ENCODE measurements at places on chromosomes 2 and 18. TPM values are rescaled to one million over a fixed set of nuclear protein-coding genes. Genes with fewer than 3 reads are reported as not detected.

GRCh38 chr18:23032030-23032582, 99.0 kb downstream of the RBBP8 start:
- DNase-seq: no peak

DNA sequence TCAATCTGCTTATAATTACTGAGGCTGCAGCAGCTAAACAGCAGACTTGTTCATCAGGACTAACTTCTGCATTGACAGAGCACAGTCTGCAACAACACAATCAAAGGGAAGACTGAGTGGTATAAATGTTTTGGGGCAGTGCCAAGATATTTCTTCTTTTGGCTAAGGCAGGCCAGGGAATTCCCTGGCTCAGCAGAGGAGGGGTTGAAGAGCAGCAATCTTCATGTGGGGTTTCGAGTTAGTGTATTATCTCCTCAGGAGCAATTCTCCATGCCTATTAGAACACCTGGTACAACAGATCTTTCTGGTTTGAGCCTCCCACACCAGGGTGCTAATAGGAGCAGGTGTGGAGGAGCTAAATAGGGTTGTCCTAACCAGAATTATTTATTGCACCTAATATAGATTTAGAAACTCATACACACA, 103.0 kb upstream of the STK17B start:
- DNase-seq: no peak

The AAK1 gene
- total RNA-seq: 283 TPM

The PAIP2B gene
- 10.1 TPM for total RNA-seq

- DNase-seq: no peak
These were observed 37.2 kb upstream of the BIN1 start for GRCh38 chr2:127143841-127144782.

The RNF138 gene
- 96.0 TPM for total RNA-seq

GRCh38 chr2:240639566-240639965, 14.3 kb downstream of the GPR35 start:
- no peak for DNase-seq

DNA sequence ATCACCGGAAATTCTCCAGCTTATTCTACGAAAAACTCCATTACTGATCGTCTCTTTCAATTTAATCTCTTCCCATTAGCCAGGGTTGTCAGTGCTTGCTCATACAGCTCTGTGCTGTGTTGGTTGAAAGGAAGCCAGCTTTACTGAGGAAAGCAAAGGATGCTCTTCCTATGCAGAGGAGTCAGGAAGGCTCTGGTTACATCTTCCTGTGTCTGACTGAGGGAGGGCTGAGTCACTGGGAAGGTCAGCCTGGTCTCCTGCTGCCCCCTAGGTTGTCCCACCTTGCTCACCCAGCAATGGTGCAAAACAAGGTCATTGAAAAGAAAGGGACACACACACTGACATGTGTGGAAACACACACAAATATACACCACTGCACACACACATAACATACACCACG, 975.6 kb downstream of the DCDC2C start:
- no peak for DNase-seq

DNA sequence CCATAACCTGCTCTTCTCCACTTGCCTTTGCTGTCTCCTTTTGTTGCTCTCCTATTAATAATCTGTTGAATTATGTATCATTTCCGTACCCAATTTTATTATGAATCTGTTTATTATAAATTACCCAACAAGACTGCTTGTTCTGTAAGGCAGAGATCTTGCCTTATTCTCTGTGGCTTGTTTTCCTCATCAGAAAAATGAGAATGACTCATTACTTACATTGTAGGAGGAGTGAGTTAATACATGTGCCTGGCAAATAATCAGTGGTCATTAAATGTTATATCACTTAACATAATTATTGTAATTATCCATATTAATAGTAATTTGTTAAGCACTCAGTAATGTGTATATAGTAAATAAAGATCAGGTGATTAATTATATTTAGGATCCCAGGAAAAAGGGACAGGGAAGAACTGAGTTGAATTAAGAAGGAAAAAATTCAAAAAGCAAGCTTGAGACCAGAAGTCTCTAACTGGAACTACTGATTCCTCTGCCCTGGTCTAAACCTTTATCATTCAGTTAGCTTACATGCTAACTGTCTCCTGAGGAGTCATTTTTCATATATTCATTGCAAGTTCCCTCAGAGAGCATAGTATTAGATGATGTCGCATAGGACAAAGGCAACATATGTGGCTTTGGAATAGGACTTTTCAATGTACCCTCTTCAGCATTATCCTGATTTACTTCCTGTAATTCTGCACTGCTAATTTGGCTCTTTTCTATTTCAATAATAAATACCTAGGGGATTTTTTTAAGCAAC, 335.7 kb downstream of the GALNT13 start:
- DNase-seq: no peak

DNA sequence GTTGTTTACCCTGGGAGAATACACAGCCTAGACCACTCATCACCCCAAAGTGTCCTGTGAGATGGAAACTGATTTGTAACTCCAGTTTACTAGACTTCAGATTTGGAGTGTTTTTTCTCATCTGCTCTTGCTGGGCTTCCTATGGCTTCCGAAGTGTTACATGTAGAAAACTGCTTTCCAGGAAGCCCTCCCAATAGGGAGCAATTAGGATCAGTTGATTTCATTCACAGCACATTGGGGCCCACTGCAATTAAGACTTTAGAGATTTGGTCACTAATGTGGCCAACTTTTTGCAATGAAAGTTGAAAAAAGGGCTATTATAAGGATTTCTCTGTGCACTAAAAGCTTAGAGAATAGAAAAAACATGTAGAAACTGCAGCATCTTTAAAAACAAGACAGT, 656.6 kb upstream of the CHAC2 start:
- no peak for DNase-seq

The MALT1 gene
- 54.5 TPM for total RNA-seq

GRCh38 chr2:162226836-162227235, 16.4 kb downstream of the FAP start:
- no peak for DNase-seq

GRCh38 chr2:130808482-130809268, 28.0 kb upstream of the ARHGEF4 start:
- no peak for DNase-seq

The CCDC148 gene
- total RNA-seq: not detected

- DNase-seq: no peak
These were observed 245.3 kb downstream of the STK39 start for GRCh38 chr2:168002021-168002553.

GRCh38 chr18:26574958-26575864, 26.9 kb upstream of the KCTD1 start:
- DNase-seq: no peak

- no peak for DNase-seq
These were observed 164.1 kb downstream of the GLI2 start for GRCh38 chr2:120899771-120900170.

GRCh38 chr18:5817816-5818215, 77.5 kb downstream of the TMEM200C start:
- no peak for DNase-seq

DNA sequence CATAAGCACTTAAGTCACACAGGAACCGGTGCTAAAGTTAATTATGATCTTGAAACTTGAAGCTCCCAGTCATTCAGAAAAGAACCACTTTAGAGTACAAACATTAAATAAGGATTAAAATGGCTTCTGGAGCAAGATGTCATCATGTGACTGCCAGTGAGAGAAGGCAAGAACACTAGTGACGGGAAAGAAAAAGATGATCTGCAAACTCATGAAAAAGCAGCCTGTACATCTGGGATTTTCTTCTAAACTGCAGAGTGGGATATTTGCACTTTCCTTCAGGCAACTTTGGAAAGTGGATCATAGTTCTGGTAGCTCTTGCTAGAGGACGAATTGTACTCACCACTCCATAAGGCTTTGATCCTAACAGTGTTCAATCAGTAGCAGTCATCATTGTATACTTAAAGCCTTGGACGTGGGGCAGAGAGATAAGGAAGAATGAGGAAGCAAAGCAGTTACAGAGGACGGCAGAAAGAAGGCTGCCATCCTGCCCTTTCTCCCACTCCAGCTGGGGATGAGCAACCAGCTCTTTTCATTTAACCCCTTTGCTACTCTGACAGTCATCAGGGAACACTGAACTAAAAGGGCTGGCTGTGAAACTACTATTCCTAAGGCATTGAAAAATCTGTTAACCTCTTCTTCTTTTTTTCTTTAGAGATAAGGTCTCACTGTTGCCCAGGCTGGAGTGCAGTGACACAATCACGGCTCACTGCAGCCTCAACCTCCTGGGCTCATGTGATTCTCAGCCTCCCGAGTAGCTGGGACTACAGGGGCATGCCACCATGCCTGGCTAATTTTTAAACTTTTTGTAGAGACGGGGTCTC, 18.1 kb downstream of the ABHD3 start:
- DNase-seq: no peak

The IL1RL2 gene
- total RNA-seq: not detected

GRCh38 chr2:8606226-8606625, 75.6 kb upstream of the ID2 start:
- no peak for DNase-seq

The PLEKHA3 gene
- total RNA-seq: 28.9 TPM

- DNase-seq: no peak
These were observed 63.5 kb downstream of the HDAC4 start for GRCh38 chr2:239337122-239337876.

The PDE1A gene
- not detected for total RNA-seq

DNA sequence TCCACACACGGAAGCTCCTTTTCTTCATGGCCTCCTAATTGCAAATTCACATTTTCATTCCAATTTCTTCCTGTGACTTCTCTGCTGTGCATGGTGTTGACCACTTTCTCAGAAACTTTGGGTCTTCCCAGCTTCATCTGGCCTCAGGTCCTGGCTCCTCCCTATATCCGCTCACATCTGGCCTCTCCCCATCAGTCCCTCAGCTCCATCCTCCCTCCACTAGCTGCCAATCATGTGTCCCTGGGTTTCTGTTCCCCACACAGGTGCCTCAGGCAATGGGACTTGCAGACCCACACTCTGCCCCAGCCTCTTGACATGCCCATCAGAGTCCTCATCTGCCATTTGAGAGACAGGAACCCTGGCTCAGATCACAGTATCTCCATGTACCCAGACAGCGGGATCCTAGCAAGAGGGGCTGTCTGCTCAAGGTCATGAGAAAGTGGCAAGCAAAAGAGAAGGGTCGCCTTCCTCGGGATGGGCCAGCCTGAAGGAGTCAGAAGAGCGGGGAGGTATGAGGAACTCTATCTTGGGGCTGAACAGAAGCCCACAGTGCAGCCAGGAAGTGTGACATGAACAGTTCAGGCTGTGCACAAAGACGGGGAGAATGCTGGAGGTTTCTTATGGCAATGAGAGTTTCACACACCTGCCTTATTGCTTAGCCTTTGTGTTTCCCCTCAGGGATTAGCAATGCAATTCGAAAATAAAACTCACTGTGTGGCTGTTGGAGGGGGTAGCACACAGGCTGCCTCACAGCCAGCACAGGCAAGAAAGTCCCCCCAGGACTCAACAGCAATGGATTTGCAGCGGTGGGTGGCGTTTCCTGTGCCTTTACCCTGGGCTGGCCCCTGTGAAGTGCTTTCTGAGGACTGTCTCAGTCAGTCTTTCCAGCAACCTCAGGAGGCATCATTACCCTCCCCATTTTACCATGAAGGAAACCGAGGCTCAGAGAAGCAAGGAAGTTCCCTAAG, 69.5 kb downstream of the COPS8 start:
- DNase-seq: no peak

DNA sequence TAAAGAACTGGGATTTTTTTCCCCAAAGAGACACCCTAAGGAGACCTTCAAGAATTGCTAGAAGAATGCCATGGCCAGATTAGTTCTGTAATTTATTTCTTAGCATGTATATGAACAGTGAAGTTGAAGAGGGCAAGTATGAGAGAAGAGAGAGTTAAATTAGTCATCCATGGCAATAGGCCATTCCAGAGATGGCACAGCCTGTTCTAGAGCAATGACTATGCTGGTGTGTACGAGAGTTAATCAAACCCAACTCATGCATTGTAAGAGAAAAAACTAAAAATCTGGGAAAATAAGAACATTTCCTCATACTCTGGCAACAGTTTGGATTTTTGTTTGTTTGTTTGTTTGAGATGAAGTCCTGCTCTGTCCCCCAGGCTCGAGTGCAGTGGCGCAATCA, 112.1 kb upstream of the PIK3C3 start:
- DNase-seq: no peak

GRCh38 chr2:66478731-66479316, 43.9 kb downstream of the MEIS1 start:
- DNase-seq: no peak

DNA sequence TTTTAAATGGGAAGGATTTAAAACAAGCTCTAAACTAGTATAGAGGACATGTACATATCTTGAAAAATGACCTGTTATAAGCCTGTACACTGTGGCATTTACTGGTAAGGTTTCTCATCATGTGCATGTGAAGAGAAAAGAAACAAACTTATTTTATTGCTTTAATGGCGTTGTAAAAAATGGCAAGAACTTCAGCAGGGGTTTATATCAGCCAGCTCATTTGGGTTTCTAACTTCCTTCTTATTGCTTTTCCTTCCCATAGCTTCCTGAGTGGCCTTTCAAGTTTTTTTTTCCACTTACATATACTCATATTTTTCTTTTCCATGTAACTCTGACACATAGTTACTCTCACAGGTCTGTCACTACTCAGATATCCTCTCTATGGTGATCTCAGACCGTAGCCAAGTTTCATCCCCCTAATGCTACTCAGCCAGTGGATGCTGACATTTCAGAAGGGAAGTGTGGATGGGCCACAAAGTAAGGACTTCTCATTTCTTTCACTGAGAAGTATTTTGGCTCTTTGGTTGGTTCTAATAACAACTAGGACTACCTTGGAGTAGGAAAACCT, 198.2 kb downstream of the PARD3B start:
- DNase-seq: no peak

GRCh38 chr2:120298173-120298835, 45.7 kb downstream of the RALB start:
- no peak for DNase-seq

DNA sequence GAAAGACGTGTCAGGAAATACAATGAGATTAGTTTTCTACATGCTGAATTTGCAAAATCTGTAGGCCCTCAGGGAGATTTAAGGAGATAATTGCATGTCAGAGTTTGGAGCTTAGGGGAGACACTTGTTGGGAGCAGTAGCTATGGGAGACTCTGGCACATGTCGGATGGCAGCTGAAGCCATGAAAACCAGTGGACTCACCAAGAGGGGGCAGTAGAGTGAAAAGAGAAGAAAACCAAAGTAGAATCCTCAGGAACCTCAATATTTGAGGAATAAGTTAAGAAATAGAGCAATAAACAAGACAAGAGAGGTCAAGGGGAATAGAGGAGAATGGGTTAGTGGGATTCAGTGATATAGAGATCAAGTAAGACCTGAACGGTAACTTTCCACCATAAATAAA, 24.8 kb downstream of the RUFY4 start:
- no peak for DNase-seq

The RMDN2 gene
- 4.6 TPM for total RNA-seq

The ERBB4 gene
- not detected for total RNA-seq

GRCh38 chr2:109482361-109482861, 131.4 kb downstream of the SEPTIN10 start:
- no peak for DNase-seq

- DNase-seq: no peak
These were observed 90.4 kb downstream of the CYP26B1 start for GRCh38 chr2:72057308-72057707.

- DNase-seq: no peak
These were observed 779 bp downstream of the MALL start for GRCh38 chr2:110114831-110115255.

The WDFY1 gene
- 38.7 TPM for total RNA-seq

The ACVR1 gene
- 23.5 TPM for total RNA-seq

All from T-cell (primary cell).